HT-29 (cell line): ENCODE measurements at places on chromosomes 2 and 18.
A peak's percentile ranks its signal among the peaks of the same experiment; 100 is the strongest.

- no peak for DNase-seq
Measured at GRCh38 chr2:187421519-187421918, 26.5 kb downstream of the CALCRL start.

- DNase-seq, result peak; percentile 7
Measured at GRCh38 chr2:176817061-176817565, 395.5 kb upstream of the HNRNPA3 start.

- DNase-seq, result no peak
Measured at GRCh38 chr18:70146174-70146573, 59.3 kb downstream of the RTTN start.

DNA sequence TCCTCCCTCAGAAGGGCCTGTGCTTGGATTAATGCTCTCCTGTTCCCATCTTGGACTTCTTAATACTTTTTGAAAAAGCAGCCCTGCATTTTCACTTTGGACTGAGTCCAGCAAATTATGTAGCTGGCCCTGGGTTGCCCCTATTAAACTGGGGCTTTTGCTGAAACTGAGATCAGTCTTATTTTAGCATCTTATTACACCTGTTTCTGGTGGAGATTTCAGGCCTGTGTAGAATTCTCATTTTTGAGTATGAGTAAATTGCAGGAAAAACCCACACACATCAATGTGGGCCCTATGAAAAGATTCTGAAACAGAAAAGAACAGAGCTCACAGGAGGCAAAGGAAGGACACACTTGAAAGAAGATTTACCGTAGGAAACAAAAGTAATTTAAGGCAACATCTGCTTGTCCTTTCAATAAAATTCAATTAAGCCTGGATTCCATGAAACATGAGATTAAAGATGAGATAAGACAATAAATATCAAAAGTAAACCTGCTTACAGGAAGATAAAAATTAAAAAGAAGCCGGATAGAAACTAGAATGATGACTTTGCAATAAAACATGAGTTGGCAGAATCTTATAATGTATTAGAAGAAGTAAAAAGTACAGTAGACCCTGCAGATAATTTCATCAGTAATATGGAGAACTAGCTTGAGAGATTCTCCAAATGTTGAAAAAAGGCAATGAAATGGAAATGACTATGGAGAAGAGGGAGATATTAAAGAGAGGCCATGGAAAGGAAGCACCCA lies 90.7 kb upstream of the GCFC2 start:
- DNase-seq, result no peak

DNA sequence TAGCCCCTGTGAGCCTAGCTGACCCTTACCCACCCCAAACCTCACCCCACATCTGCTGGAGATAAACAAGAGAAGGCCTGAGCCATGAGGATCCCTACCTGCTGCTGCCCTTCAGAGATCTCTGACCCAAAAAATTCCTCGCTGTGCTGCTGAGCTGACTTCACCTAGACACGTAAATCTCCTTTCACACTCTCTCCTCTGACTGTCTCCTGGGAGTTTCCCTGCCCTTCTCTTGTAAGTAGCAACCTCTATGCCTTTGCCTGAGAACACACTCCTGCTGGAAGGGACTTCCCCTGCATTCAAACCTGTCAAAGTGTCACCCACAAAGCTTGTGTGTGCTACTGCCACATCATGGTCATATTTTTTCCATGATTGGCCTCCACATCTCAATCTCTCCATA lies 134.2 kb upstream of the NOL4 start:
- no peak for DNase-seq

- DNase-seq, result peak; percentile 65
Measured at GRCh38 chr18:70234667-70235459, 29.4 kb upstream of the RTTN start.

GRCh38 chr2:195763866-195764265 lies 106.8 kb downstream of the SLC39A10 start:
- no peak for DNase-seq
